Gastrocnemius medialis (tissue), 4 donors: ENCODE measurements at places on chromosomes 11 and 22. TPM values are rescaled to one million over a fixed set of nuclear protein-coding genes. Genes with fewer than 3 reads are reported as not detected.

DNA sequence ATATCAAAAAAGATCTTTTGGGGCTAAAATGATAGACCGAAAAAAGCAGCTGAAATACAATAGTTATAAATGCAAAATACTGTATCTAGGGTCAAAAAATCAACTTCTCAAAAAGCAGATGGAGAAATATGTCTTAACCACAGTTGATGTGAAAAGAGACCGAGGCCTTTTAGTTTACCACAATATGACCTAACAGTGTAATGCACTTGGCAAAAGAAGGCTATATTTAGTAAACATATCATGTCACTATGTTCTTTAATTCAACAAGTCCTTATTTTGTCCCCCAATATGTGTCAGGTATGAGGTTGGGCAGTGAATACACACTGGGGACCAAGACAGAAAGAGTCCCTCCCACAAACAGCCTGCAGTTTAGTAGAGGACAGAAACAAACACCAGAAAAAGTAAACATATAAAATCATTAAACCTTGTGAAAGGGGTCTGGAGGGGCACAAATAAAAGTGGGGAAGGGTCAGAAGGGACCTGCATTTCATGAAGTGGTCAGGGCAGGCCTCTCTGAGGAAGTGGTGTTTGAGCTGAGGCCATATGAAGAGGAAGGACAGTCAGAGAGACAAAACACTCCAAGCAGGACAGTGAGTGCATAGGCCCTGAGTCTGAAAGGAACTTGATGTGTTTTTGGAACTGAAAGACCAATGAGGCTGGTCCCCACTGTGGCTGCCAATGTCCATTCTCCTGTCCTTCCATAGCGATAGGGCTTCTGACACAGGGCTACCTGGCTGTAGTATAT, 53.4 kb downstream of the LIF start:
- H3K27me3 ChIP-seq: no peaks in the 10 kb centered on the region

DNA sequence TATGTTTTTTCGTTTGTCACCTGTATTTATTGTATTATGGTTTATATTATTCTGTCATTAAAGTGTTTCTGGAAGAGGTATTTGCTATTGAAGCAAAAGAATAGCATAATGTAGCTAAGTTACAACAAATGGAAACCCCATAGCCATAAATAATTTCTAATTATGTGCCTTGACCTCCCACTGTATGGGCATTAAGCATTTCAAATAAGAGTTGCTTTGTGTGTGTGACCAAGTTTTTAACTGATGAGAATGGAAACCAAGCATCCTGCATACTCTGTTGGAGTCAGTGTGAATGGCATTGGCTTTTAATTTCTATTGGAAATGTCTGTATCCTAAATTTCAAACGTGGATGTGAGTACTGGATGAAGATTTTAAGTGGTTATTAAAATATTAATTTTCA, 61.9 kb upstream of the MYO18B start:
- H3K4me1 ChIP-seq: no peaks in the 10 kb centered on the region
- H3K27ac ChIP-seq: no peak overlapping the region
- no peaks in the 10 kb centered on the region for H3K36me3 ChIP-seq

DNA sequence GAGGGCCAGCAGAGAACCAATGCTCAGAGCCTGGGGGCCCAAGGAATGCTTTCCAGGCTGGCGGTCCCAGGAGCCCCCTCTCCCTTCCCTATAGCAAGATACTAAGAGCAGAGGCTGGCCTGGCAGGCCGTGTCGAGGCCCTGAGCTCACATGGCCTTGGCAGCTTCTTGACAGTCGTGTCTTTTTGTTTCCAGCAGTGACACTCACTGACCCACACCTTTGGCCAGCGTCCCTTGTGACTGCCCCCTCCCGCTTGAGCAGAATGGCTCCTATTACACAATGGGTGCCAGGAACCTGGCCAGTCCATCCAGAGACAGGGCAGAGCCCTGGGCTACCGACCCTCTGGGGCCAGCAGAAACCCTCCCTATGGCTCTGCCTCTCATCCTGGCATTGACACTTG, 6.4 kb upstream of the CCND1 start:
- H3K4me3 ChIP-seq: no peak overlapping the region
- H3K4me1 ChIP-seq: peaks cover 26% of the 10 kb centered on the region
- no peaks in the 10 kb centered on the region for H3K36me3 ChIP-seq
- peaks cover 43% of the 10 kb centered on the region for H3K27me3 ChIP-seq

Gene KRTAP5-7
- total RNA-seq: not detected

Gene OR5A1
- not detected for total RNA-seq
